NCI-H526 treated with DMSO at 0.1 percent for 48 hours (cell line): ENCODE measurements at places on chromosomes 3 and 15.

DNA sequence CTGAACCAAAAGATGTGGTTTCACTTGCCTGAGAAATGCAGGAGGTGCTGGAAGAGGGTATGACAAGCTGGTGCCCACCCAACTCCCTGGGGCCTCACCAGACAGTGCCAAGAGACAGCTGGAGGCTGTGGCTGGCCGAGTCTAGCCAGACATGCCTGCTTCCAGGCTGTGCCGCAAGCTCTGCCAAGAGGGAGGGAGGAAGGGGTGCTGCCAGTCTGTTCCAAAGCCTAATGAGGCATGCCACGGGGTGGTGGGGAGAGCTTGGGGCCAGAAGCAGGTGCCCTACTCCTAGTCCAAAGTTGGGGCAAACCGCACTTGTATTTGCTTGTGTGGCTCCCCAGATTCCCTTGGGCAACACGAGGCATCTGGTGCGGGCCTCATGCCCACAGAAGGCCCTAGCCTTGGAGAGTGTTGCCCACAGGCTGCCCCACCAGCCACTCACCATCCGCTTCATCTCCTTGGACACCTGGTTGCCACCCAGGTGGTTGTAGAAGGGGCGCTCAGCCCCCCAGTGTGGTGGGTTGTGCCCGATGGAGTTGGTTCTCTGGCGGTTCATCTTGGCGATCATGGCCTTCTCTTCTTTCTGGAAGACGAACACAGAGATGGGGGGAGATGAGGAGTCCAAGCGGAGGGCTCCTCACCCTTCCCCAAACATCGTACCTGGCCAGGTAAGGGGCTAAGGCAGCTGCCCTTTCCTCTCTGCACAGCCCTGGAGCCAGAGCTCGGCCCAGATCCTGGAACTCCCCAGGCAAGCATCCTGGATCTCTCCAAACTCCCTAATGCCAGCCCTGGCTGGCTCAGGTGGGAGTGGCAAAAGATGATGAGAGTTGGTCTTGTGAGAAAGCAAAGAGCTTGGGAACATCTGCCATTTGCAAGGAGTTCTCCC, 123.4 kb downstream of the SEC22A start:
- no peak for DNase-seq

- no peak for DNase-seq
These were observed 16.4 kb downstream of the TBC1D21 start for GRCh38 chr15:73889762-73890124.

DNA sequence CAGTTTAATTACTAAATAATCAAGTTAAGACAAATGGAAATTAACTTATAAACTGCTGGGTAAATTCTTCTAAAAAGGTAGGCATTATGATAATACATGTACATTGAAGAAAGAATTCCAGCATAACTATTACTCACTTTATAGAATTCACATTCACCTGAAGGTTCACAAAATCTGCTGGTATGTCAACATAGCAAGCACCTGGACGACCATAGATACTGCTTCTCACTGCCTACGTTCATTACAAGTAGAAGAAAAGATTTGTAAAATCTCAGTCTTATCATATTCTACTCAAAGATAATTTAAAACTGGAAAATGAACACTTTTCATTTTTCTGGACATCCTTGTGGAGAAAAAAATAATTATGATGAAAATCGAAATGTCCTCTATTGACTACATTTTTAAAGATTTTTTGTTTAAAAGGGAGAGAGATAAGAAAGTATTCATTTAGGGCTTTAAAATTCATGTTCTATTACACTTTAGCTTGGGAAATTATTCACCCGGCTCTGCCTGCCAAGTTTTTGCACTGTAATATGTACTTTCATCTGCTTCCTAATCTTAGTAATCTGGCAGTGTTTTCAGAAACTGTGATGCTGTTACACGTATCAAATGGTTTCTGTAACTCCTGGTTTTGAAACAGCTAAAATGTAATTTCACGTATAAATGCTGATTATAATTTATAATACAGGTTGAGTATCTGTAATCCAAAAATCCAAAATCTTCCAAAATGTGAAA, 16.1 kb downstream of the HACL1 start:
- no peak for DNase-seq

- no peak for DNase-seq
These were observed 454.1 kb upstream of the AGTR1 start for GRCh38 chr3:148243609-148244008.

GRCh38 chr3:65425880-65426279, 612.8 kb downstream of the MAGI1 start:
- DNase-seq, result no peak

DNA sequence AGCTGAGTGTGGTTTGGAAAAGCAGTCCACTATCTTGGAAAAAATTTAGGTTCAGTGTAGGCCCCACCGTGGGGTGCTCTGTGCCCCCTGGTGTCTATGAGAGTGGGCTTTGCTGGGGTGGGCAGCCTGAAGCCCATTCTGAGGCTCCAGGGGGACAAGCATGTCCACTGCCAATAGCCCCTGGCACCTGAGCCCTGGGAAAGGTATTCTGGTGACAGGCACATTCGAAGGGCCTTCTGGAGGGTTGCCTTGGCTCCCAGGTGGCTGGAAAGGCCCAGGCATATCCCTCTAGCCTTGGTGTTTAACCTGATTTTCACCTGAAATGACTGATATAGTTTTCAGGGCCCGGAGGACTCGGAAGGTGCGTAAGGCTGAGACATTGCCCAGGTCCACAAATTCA, 36.1 kb downstream of the SCN5A start:
- no peak for DNase-seq
